HCT116 (cell line): ENCODE measurements at places on chromosomes 16 and 17. TPM values are rescaled to one million over a fixed set of nuclear protein-coding genes. Genes with fewer than 3 reads are reported as not detected.

C16orf46 gene
- 1.7 TPM for total RNA-seq

OSGIN1 gene
- 19.8 TPM for total RNA-seq

HBA2 gene
- total RNA-seq = 3.0 TPM

- DNase-seq = no peak
Observed at GRCh38 chr16:9458816-9459215, 367.4 kb downstream of the HAPSTR1 start.

DNA sequence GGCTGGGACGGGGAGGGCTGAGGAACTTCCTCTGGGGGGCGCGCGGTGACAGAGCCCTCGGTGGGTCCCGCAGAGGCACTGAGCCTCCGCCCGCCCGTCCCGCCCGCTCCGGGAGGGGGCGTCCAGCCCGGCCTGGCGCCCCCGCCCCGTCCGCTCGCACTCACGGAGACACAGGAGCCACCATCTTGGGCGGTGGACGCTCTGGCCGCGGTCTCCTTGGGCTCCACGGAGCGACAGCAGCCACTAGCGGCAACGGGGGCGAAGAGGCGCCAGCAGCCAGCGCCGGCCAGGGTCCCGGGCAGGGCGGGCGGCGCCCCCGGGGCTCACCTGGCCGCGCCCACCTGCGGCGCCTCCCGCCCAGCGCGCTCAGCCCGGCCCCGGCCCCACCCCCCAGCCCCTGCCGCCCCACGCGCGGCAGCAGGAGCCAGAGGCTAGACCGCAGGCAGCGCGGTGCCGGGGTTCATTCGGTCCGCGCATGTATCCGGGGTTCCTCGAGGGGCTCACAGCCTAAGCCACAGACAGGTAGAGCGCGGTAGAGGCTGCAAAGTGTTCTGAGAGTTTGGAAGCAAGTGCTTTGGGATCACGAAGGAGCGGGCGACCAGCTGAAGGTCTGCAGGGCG lies at the start of gene C17orf113:
Gene C17orf113, minus strand, starts transcription at position 209 of the 620 bp plus-strand sequence. CDS start 7,225 bp downstream, outside the sequence.
- no peak for DNase-seq

GRCh38 chr16:63787014-63787413 lies 1334.8 kb downstream of the CDH11 start:
- no peak for DNase-seq

- no peak for DNase-seq
Observed at GRCh38 chr17:61475726-61476125, 23.5 kb downstream of the TBX4 start.

DNA sequence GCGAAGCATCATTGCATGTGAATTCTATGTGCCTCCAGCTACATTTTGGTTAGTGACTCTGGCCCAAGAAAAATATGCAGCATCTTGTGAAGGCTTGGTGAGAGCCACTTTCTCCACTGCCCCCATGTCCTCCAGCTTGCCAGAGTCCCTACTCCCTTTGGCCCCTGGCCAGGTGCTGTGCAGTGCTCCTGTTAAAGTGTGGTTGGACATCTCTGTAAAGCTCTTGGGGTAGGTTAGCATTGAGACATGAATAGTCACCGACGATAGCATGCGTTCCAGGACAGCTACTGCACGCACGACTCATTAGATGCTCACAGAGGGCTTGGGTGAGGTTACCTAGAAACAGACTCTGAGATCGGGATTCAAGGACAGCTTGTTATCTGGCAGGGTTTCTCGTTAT lies 48.6 kb downstream of the FOXL1 start:
- no peak for DNase-seq

DNA sequence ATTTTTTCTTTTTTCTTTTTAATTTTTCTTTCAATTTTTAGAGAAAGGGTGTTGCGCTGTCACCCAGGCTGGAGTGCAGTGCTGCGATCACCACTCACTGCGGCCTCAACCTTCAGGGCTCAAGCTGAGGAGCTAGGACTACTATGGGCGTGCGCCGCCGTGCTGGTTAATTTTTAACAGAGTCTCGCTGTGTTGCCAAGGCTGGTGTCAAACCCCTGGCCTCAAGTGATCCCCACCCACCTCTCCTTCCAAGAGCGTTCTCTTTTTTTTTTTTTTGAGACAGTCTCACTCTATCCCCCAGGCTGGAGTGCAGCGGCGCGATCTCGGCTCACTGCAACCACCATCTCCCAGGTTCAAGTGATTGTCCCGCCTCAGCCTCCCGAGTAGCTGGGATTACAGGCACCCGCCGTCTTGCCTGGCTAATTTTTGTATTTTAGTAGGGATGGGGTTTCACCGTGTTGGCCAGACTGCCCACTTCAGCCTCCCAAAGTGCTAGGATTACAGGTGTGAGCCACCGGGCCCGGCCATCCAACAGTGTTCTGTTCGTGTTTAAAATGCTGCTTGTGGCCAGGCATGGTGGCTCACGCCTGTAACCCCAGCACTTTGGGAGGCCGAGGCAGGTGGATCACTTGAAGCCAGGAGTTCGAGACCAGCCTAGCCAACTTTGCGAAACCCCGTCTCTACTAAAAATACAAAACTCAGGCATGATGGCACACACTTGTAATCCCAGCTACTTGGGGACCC lies 14.5 kb upstream of the RPL13 start:
- DNase-seq = no peak

- DNase-seq = no peak
Observed at GRCh38 chr16:76797457-76797856, 393.5 kb upstream of the MON1B start.

- no peak for DNase-seq
Observed at GRCh38 chr16:73074382-73074781, 26.5 kb upstream of the ZFHX3 start.

GRCh38 chr16:63808730-63809129 lies 1313.1 kb downstream of the CDH11 start:
- DNase-seq = no peak

- no peak for DNase-seq
Observed at GRCh38 chr16:67252609-67253497, 4.1 kb downstream of the SLC9A5 start.

DNA sequence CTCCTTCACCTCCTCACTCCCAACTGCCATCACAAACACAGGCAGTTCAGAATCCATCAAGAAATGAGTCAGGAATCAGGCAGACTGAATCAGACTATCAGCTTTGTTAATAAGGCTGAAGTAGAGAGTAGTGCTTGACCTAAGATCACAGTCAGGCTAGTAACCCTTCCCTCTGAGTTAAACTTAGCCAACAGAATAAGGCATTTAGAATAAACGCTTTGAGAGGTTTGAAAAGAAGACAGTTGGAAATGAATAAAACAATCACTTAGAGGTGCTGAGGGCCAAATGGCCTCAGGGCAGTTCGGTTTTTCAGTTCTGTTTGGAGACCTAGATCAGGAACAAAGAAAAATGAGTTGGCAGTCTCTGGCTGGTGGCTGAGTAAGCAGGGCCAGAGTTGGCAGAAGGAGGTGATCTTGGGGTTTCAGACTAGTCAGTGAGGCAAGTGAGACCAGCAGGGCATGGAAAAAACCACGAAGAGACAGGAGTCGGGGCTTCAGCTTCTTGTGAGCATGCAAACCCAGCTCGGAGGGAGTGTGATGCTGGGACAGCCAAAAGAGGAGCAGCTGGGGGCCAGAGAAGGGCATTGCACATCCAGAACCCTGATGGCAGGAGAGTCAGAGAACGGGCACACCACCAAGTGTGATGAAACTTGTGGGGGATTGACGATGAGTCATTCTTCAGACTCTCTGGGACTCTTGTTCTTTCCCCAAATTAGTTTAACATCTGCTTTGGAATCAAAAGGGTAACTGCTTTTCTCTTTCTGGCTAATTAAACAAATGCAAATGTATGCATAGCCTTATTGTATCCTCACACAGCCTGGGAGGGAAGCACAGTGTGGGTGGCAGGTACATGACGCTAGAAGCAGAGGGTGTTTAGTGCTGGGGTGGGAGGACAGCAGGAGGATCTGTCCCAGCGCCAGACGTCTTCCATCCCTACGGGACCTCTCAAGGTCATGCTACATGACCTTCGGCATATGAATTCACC lies 54.8 kb downstream of the SPECC1 start:
- DNase-seq = peak; percentile 33

- no peak for DNase-seq
Observed at GRCh38 chr17:72479113-72479512, 358.3 kb downstream of the SOX9 start.
